ENCODE measurements at places on chromosomes 6 and 20.
A peak's percentile ranks its signal among the peaks of the same experiment; 100 is the strongest.

GRCh38 chr20:50014570-50015562 is 32.1 kb downstream of the SNAI1 start:
- DNase-seq = peak; percentile 46

- DNase-seq = no peak
Measured at GRCh38 chr20:34433391-34433790, 70.3 kb downstream of the ITCH start.

GRCh38 chr6:146498309-146498708 is 45.3 kb upstream of the RAB32 start:
- DNase-seq = no peak

DNA sequence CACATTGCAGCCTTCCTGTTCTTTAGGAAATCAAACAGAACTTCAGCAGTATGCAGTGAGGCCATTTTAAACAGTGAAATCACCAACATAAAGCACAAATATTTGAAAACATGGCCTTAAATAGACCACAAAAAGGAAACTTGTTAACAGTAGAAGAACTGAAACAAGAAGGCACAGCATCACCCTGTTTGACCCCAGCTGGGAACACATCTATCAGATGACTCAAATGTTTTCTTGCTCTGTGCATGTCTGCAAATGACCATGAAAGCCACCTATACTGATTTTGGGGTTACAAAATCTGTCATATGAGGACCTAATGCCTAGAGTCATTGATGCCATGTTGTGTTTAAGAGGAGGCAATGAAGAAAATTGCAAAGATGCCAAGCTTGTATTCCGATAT is 123.8 kb upstream of the ADGRF1 start:
- no peak for DNase-seq

DNA sequence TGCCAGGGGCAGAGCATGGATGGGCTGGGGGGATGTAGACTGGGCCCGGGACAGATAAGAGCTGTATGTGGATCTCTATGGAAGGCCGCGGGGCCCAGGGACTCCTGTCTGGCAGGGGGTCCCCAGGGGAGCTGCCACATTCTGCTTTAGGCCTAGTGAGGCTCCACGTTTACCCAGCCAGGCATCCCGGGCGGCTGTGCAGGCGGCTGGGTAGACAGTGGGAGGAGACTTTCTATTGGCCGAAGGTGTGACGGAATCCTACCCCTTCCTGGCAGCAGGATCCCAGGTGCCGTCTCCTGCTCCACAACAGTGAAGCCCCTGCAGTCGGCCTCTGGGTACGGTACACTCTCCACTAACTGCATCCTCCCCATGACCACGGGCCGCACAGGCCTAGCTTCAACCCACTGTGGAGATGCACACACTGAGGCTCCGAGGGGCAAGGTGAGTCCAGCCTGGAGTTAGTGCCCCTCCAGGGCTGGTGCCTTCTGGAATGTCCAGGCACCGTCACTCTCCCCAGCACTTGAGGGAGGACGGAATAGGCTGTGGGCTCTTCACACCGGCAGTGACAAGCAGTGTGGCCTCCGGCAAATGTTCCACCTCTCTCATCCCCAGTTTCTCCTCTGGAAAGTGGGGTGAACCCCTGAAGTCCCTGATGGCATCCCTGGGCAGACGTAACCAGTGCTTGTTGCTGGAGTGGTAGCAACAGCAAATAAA is 36.8 kb upstream of the ZBP1 start:
- DNase-seq = peak; percentile 66

Measured in osteoblast (primary cell).